ENCODE measurements at places on chromosomes 2 and 18. TPM values are rescaled to one million over a fixed set of nuclear protein-coding genes. Genes with fewer than 3 reads are reported as not detected.

DNA sequence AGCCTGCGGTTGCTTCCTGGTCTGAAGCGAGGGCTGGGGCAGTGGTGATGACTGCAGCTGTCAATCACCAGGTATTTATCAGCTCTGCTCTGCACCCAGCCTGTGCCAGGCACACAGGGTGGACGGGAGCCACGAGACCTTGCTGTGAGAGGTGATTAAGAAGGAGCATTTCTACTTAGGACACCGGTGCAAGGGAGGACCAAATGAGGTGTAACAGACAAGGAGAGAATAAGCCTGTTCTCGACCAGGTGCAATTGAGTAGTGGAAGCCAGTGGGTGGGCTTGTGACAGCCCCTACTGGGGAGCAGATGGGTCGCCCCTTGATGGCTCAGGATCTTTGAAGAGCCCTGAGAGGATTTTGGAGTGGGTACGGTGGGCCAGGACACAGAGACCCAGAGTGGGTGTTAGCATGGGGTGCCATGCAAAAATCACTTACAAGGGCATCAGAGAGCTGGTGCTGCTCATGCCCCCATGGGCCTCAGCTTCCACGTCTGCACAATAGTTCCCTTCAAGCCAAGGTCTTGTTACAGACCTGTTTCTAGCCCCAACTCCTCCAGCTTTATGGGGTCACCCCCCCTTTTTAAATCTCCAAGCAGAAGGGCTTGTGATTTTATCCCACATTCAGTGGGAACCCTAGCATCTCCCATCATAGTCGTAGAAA is 24.6 kb downstream of the GPR55 start:
- DNase-seq, result no peak

DNA sequence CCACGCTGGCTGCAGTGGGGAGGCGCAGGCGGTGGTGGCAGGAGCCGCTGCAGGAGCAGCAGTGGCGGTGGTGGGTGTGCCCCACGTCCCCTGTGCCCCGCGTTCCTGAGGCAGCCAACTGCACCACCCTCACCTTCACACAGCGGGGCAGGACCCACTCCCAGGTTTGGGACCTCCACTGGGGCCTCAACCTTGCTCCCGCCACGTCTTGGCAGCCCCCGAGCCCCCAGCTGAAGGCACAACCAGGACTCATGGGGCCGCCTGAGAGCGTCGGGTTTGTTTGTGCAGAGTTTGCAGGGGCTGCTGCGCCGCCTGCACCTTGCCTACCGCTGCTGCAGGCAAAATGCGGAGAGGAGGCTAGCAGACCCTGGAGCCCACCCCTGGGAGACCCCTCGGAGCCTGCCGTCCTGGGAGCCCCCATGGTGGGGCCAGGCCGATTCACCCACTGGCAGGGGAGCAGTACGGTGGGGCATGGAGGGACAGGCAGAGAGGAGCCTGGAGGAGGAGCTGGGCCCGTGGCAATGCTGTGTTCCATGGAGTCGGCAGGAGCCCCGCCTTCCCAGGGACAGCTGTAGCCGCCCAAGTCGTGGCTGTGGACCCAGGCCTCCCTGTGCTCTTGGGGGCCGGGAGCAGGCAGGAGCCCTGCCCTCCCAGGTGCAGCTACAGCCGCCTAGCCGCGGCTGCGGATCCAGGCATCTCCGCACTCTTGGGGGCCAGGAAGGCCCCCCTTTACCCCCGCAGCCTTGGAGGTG is 14.7 kb upstream of the EML6 start:
- peak; percentile 55 for DNase-seq

GRCh38 chr18:61334491-61334850 is 1.2 kb downstream of the CDH20 start:
- DNase-seq, result peak; percentile 17

The CPS1 gene
- total RNA-seq, result 12.8 TPM

DNA sequence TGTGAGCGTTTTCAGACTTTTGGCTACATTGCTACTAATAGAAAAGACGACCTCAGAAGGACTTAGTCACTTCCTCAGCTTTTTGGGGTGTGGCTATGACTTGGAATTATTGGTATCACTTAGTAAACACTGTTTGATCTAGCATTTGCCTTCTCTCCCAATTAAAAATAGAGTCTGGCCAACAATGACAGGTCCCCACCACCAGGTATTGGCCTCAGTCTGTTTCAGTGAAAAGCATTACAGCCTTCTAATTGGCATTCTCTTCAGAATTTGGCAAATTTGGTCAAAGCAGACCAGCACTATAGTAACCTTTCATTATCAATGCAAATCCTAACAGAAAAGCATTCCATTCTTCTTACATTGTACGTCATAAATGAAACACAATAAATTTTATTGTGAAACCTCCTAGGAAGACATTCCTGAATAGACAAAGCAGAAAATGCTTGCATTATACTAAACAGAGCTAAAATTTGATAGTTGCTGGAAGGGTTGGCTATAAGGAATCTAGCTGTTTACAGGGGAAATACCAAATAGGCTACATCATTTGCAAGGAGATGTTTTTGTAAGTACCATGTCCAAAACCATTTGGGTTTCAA is 613.9 kb downstream of the IRS1 start:
- DNase-seq, result no peak

DNA sequence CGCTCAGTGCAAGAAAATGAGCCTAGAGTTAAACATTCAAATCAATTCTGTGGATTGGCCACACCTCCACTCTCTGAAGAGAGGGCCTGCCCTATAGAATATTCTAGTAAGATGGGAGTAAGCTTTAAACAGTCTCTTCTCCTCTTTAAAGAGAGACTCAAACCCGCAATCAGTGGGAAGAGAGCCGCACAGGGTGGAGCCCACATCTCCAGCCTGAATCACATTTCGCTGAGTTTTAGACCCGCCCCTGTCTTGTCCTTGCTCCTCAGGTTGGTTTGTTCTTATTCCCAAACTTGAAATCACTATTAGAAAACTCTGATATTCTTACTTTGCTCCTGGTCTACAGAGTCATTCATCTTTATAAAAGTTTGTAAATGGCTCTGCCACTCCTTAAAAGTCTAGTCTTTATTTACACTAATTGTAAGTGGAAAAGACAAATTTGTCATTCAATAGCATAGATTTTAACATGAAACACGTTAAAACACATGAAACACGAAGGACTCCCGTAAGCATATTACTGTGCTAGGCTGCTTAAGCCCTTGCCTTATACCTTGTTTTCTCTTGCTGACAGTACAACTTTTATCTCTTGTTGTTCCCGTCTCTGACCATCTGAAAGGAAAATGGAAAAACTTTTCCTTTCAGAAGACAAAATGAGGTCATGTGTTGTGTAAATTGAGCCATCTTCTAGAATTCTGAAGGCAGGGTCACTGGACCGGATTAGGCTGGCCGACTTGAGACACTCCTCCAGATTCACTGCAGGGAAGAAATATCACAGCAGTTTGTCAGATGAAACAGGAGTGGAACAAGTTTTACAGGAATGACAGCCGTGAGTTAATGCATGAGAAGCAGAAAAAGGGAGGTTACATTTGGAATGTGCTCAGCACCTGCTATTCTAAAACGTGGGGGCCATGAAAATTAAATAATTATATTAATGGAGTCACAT is 5.6 kb downstream of the DSC1 start:
- DNase-seq, result no peak

DNA sequence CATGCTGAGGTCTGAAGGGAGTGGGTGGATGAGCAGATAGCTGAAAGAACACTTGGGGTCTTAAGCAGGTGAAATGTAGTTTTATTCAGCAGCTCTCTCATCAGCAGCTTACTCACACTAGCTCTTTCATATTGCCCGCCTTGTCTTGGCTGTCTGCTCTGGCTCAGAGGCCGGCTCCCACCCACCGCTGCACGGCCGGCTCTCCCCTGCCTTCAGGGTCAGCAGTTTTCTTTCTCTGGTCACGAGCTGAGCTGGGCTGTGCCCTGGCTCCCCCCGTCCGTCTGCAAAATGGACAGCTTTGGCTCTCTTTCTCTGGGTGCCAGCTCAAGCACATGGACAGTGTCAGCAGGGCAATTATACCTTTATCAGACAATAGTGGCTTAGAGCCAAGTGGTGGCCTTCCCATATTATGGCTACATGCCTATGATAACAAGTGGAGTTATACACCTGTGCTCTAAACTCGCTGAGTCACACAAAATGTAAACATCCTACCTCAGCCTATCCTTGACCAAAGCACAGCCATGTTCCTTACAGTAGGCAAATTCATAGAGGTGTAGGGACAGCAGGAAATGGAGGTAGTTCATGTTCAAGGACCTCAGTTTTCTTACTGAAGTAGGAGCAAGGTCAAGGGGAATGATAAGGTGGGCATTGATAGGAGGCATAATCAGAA is 224.8 kb downstream of the SOCS6 start:
- no peak for DNase-seq

DNA sequence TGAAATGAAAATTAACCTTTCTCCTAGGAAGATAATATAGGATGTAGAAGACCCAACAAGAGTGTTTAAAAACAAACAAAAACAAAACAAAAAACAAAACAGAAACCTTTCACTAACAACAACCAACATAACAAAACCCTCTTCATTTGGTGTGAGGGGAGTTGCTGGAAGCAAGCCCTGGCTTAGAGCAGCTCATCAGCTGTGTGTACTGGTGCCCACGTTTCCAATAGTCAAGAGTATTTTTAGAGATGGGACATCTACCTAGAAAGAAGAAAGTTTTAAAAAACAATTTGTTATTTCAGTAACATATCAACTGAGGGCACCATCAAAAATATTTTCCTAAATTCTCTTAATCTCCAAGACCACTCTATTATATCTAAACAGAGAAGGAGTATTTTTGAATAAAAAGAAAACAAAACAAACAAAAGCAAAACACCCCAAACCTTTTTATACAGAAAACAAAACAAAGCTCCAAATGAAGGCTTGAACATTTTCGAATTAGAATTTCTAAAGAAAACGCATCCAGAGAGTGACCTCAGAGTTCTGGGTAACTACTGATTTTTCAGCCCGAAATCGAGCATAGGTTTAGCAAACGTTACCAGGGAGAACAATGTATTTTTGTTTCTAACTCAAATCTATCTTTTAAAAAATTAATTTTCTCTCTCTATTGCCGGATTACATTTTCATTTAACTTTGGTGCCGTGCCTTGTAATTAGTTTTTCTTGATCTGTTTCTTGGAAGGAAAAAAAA is 134.6 kb downstream of the INSIG2 start:
- DNase-seq, result no peak

DNA sequence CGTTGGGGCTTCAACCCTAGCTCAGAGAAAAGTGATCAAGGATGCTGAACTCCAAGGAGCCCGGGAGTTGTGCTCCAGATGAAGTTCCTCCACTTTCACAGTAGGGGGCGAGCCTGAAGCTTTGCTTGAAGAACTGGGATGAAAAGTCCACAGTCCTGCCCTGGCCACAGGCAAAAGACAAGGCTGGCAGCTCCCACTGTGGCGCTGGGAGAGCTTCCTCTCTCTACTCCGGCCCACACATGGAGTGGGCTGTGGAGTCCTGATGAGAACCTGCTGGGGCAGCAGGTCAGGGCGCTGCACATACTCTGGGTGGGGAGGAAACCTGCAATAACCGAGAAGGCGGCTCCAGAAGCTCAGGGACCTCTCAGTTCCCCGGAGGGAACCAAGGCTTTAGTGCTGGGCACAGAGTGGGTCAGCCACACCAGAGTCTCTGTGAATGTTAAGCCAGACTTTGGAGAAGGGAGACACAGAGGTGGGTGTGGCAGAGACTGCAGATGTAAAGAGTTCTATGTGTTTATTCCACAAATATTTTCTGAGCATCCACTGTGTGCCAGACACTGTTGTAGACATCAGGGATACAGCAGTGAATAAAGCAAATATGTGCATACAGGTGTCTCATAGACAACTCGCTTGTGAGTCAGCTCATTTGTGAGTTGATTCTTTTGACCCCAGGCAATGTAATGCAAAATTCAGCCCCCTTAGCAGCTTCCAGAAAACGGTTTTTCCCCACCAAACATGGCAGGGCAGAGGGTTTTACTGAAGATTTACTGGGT is 48.0 kb upstream of the MRPL33 start:
- peak; percentile 67 for DNase-seq

The LAMA1 gene
- 0.31 TPM for total RNA-seq

DNA sequence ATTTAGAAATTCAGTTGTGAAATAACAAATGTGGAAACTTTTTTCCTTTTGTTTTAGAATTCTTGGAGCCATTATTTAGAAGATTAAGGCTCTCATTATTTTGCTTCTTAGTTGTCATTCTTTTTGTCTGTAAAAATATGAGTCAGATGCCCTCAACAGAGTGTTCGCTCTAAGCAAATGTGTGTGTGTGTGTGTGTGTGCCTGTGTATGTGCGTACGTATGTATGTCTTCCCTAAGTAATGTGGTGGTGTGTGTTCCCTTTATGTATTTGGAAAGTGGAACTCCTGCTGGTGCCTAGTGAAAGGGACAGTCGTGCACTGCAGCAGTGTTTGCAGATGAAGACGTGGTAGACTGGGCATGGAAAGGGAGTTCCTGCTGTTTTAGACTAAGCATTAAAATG is 27.5 kb downstream of the ZNF407 start:
- no peak for DNase-seq

DNA sequence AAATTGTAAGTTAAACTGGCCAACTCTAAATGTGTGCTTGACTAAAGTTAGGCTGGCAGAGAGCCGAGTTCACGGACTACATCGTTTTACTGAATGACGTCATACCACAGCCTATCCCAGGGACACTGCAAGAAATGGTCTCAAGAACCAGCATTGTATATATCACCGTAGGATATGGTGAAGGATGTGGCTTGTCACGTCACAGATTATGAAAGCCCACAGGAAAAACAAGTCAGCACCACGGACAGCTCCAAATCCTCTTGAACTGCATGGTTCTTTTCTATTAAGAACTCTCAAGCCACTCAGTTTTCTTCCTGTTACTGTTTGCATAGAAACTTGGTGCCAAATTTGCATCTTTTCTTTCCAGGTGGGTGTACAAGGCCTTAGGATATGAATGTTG is 85.1 kb upstream of the ACAA2 start:
- DNase-seq, result peak; percentile 13

The GDF7 gene
- total RNA-seq, result 1.2 TPM

The UGT1A3 gene
- total RNA-seq, result not detected

GRCh38 chr2:209505410-209505809 is 81.6 kb downstream of the MAP2 start:
- DNase-seq, result no peak

DNA sequence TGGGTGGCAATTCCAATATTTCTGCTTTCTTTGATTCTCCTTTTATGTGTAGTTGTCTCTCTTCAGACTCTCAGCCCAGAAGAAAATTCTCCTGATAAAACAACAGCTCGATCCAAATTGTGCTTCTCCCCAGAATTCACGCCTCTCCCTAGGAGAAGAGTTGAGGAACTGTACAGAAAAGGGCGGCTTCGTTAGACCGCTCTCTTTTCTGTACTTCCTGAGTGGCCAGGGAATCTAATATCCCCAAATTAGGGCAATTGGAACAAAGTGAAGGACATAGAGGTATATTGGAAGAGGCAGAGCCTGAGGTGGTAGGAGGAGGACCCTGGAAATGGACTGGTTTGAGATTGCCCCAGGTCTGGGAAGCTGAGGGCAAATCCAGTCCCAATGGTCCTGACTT is 5.6 kb downstream of the ADCYAP1 start:
- no peak for DNase-seq

- DNase-seq, result no peak
These were observed 21.0 kb downstream of the HJURP start for GRCh38 chr2:233833345-233833744.

DNA sequence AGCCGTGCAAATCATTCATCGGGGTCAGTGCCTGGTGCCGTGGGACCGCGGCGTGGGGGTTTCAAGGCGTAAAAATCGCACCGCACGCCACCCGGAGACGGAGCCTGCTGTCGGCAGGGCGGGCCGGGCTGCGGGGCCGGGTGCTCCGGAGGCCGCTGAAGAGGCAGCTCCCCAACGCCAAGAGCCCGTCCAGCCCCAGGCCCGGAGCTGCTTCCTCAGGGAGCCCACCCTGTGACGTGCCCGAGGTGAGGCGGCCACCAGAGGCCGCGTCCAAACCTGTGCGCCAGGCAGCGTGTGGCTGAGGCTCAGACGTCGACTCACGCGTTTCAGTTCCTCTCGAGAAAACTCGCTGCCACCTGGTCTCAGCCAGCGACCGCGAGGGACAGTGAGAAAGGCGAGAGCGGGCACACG is 98.1 kb downstream of the NFATC1 start:
- no peak for DNase-seq

Data from G401 (cell line).